ENCODE measurements at places on chromosomes 6 and 20.

- DNase-seq = no peak
Measured at GRCh38 chr20:2739042-2739398, 46.4 kb downstream of the EBF4 start.

DNA sequence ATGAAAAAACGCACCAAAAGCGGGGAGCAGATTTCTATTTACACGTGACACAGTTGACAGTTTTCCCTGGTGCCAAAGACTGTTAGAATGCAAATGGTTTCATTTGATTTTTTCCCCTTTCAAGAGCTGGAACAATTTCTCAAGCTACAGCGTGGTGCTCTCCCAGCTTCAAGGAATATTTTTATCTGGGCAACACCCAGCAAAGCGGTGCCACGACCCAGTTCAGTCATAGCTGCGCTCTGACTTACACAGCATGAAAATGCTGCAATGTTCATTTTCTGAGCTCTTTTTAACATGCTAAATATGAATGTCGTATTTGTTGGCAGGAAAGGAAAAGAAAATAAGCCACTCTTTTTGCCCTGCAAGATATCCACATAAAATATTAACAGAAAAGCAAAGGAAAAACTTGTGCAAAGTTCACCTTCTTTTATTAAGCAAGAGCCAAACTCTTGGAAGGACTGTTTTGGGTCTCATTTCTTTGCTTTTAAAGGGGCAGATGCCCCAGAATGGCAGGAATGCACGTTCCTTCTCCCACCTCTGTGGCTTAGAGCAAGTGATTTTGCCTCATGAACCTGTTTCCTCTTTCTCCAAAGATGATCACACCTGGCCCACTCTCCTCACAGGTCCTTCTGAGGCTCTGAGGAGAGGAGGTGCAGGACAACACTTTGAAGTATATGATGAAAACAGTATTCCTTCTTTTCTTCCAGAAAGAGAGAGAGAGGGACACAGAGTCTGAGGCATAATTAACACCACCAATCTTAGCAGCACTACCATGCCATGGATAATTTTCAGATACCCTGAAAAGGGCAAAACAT is 47.0 kb downstream of the TTI1 start:
- no peak for DNase-seq

- DNase-seq = no peak
Measured at GRCh38 chr20:17925141-17925939, 43.3 kb downstream of the SNX5 start.

DNA sequence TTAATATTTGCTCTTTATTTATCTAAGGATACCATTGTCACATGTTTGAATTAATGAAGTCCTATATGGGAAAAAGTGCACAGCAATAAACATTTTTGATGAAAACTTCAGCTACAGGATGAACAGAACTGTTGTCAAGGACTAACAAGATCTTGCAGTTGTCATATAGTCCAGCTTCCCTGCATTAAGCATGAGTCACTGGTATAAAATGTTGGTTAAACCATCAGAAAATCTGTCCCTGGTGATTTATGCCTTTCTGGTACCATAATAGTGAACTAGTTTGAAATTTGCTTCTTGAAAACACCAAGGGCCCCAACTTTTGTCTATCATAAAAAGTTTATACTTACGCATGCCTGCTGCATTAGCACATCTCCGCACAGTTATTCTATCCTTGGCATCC is 60.4 kb upstream of the RSPO3 start:
- peak; percentile 76 for DNase-seq

- DNase-seq = no peak
Measured at GRCh38 chr20:38827770-38828281, 22.3 kb downstream of the PPP1R16B start.

- DNase-seq = no peak
Measured at GRCh38 chr6:130993292-130993765, 69.7 kb downstream of the EPB41L2 start.

GRCh38 chr6:7087491-7087979 is 20.2 kb upstream of the RREB1 start:
- DNase-seq = no peak

GRCh38 chr6:118562248-118562647 is 14.2 kb downstream of the PLN start:
- no peak for DNase-seq

DNA sequence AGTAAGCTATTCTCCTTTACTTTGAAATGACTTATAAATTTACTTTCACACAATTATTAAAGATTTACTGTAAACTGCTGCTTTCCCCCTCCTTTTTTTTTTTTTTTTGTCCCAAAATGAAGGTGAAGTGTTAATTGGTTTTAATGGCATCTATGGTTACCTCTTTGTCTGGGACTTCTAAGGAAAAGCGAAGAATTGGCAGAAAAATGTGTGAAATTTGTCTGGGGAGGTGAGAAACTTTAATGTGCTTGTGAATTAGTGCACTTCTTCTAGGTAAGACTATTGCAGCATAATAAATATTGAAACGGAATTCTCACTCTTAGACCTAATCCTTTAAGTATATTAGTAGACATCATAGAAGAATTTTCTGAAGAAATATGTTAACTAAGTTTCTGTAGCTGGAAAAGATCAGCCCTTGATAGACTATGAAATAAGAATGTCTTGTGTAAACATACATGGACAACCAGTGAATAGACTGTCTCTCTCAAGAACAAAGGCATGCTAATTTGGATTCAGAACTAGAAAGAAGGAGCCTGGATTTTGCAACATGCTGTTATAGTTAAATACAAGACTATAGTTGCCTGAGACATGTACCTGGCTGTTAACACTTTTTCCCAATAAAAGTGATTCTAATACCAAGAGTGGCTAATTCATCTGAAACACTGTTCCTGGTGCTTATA is 23.9 kb downstream of the FLRT3 start:
- DNase-seq = no peak

DNA sequence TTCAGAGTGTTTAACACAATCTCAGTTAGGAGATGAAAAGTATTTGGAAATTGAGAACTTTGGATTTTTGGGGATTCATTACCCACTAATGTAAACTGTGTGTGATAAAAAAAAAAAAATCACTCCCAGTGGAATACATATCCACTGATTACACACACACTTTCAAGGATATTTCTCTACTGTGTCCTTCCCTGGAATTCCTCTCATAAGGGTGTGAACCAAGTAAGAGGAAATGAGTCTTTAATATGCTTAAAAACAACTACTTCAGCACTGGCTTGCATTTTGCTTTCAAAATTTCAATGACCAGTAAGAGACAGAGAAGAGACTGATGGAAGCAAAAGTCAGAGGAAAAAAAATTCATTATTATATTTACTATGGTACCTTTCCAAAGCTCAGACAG is 24.5 kb upstream of the MYCT1 start:
- DNase-seq = peak; percentile 22

DNA sequence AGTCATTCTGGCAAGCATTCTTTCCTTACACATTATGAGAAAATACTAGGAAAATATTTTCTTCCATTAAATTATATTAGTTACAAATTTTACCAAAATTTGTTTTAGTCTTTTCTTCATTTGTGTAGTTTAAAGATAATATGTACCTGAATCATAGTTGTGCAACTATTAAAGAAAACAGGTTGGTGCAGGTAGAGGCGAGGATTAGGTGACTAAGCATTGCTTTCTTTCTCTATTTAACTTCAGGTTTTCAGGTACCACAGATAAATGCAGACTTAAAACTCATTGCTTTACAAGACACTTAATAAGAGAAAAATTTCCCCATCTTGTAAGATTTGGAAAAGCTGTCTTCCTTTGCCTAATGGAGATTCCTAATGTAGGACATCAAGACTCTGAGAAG is 1175.5 kb upstream of the ADGRB3 start:
- no peak for DNase-seq

DNA sequence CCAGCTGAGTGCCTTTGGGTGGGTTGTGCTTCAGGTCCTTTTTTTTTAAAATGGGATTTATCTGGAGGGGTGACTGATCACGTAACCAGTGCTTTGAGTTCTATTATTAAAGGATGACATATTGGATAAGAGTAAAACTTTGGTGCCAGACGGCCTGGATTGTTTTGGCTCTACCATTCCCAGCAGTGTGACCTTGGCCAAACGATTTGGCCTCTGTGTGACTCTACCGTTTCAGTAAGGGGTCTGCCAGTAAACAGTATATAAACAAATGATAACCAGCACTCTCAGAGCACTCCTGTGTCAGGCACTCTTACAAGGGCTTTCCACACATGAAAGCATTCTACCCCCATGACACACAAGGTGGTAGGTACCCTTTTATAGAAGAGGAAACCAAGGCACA is 8.7 kb downstream of the SCRT2 start:
- DNase-seq = no peak

GRCh38 chr6:142478117-142478516 is 176.3 kb downstream of the ADGRG6 start:
- peak; percentile 69 for DNase-seq

GRCh38 chr20:21507400-21508229 is 6.2 kb downstream of the NKX2-2 start:
- DNase-seq = no peak

DNA sequence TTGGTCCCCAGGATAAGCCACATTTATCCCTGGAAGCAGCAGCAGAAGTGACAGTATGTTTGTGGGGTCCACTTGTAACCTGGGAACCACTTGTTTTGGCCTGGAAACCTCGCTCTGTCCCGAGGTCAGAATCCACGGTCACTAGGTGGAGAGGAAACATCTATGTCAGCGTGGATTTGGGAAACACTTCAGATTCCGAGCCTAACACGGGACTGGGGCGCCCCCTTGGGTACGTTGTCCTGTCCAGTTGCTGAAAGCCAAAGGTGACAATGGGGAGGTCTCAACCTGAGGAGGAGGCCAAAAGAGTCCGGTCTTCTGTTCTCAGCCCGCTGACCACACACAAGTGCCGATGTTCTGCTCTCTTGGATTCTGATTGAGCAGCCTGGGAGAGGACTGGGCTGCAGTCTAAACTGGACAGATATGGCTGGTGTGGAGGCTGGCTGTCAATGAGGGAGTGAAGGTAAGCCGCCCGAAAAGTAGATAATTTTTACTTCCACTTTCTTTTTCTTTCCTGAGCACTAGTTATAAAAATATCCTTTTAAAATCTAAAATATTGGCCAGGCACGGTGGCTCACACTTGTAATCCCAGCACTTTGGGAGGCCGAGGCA is 4.9 kb upstream of the ZFP57 start:
- DNase-seq = peak; percentile 16
